ENCODE measurements at places on chromosomes 12 and 14. TPM values are rescaled to one million over a fixed set of nuclear protein-coding genes. Genes with fewer than 3 reads are reported as not detected.

- H3K27me3 ChIP-seq = no peaks in the 10 kb centered on the region
- peaks cover 44% of the 10 kb centered on the region for H3K4me1 ChIP-seq
- H3K27ac ChIP-seq = no peak overlapping the region
- no peaks in the 10 kb centered on the region for H3K36me3 ChIP-seq
- no peak for DNase-seq
Observed at GRCh38 chr12:50523772-50524171, 19.0 kb downstream of the DIP2B start.

GRCh38 chr12:57868851-57869268 is 22.3 kb upstream of the CTDSP2 start:
- H3K36me3 ChIP-seq = no peaks in the 10 kb centered on the region
- no peak overlapping the region for H3K4me3 ChIP-seq
- H3K27me3 ChIP-seq = no peaks in the 10 kb centered on the region
- H3K27ac ChIP-seq = peak overlapping the region; percentile 99

DNA sequence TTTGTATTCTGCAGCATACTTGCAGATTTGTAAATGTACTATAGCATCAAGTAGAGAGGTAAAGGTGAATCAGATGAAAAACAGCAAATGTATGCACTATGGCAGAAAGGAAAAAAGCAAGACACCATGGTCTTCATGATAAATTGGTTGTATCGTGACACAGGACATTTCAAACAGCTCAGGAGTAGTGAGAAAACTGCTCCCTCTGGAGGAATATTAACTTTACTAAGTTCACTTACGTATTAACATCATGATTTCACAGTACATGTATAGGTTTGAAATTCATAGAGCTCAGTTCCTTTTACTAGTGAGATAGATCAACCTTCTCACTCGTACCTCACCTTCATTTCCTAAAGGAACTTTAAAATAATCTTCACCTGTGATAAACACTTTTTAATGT is 6.5 kb downstream of the MBIP start:
- H3K36me3 ChIP-seq = no peaks in the 10 kb centered on the region
- no peaks in the 10 kb centered on the region for H3K27me3 ChIP-seq
- H3K4me1 ChIP-seq = peaks cover 22% of the 10 kb centered on the region
- H3K27ac ChIP-seq = no peak overlapping the region
- no peak overlapping the region for H3K4me3 ChIP-seq

DNA sequence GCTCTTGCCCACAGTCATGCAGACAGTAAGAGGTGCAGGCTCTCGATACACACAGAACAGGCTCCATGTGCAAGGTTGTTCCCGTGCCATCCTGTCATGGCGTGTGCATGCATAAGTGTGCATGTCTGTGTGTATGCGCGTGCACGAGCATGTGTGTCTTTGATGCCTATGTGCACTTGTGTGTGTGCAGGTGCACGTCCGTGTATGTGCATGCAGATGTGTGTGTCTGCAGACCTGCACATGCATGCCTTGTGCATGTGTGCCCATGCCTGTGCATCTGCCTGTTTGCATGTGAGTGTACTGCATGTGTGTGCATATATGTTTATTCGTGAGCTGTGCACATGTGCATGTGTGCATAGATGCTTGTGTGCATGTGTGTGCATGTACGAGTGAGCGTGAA is 309.8 kb downstream of the TMEM121 start:
- no peak for DNase-seq
- no peaks in the 10 kb centered on the region for H3K36me3 ChIP-seq
- H3K4me3 ChIP-seq = no peak overlapping the region
- no peak overlapping the region for H3K27ac ChIP-seq

- H3K4me3 ChIP-seq = no peak overlapping the region
- H3K36me3 ChIP-seq = no peaks in the 10 kb centered on the region
- DNase-seq = no peak
- H3K27ac ChIP-seq = no peak overlapping the region
- no peaks in the 10 kb centered on the region for H3K27me3 ChIP-seq
Observed at GRCh38 chr12:30829876-30830275, 75.1 kb upstream of the CAPRIN2 start.

DNA sequence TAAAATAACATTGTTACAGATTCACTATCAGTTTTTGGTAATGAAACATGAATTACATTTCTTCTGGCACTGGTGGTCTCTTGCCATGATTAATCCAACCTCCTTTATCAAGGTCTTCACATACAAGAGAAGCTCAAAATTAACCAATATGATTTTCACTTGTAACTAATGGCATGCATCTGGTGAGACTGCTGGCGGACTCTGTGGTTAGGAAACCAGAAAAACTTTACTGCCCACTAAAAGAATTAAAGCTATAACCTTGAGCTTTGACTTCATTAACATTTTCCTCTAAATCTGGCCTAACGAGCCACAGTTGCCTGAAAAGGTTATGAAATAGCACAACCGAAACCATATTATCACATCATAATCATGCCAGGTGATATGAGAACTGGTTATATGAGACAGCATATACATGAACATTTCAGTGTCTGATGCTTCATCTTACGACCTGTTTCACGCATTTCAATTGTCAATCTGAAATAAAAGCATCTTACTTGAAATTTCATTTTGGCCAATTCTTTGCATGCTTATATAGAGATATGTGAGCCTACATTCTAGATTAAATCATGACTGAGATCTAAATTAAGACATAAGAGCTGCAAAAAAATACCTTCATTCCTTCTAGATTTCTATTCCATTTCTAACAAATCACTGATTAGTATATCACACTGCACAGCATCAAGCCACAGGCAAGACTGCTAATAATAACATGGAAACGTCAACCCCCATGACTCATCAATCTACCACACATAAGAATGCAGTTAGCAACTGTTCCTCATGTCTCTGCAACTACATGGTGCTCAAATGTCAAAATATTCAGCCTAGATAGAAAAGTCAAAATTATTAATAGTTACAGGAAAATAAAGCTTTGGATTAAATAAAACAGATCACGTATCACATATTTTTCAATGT is 89.3 kb downstream of the OSBPL8 start:
- DNase-seq = no peak
- no peak overlapping the region for H3K27ac ChIP-seq
- H3K36me3 ChIP-seq = no peaks in the 10 kb centered on the region
- no peaks in the 10 kb centered on the region for H3K27me3 ChIP-seq
- H3K4me1 ChIP-seq = peaks cover 6% of the 10 kb centered on the region
- no peak overlapping the region for H3K4me3 ChIP-seq

DNA sequence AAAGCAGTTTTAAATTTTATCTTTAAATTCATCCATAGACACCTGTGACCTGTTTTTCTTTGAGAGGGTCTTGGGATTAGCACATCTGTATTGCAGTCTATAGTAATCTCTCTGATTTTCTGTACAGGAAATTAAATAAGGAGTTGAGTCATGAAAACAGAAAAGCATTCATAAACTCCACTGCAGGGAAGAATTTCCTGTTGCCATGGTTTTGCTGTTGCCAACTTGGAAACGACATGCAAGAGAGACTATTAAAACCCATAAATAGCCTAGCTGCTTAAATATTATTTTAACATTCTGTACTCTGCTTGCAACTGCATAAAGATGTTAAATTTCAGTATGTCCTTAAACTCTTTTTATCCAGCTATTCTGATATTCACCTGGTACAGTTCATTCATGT is 281.0 kb upstream of the RGS6 start:
- H3K27ac ChIP-seq = peak overlapping the region; percentile 41
- no peaks in the 10 kb centered on the region for H3K27me3 ChIP-seq
- no peak overlapping the region for H3K4me3 ChIP-seq
- DNase-seq = no peak
- no peaks in the 10 kb centered on the region for H3K36me3 ChIP-seq

DNA sequence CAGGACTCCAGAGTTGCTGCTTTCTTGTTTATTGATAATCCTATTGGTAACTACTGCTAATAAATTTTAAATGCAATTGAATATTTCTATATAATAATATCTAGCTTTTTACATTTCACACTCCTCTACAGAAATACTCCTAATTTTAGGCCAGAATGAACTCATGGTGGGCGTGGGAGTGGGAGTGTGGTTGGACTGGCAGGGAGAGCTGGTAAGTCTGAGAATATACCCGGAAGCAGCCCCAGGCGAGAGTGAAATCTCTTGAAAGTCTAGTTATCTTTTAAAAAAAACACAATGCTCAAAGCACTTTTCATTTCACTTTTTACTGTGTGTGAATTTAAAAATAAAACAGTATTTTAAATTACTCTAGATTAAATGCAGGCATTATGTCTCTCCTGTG is 4.7 kb downstream of the TMEM263 start:
- H3K27ac ChIP-seq = no peak overlapping the region
- H3K36me3 ChIP-seq = no peaks in the 10 kb centered on the region
- H3K4me1 ChIP-seq = peaks cover 59% of the 10 kb centered on the region
- DNase-seq = no peak

FOXN4 gene
- not detected for total RNA-seq

PTGER2 gene
- total RNA-seq = 0.55 TPM
